ENCODE measurements at places on chromosomes 6 and 20.

DNA sequence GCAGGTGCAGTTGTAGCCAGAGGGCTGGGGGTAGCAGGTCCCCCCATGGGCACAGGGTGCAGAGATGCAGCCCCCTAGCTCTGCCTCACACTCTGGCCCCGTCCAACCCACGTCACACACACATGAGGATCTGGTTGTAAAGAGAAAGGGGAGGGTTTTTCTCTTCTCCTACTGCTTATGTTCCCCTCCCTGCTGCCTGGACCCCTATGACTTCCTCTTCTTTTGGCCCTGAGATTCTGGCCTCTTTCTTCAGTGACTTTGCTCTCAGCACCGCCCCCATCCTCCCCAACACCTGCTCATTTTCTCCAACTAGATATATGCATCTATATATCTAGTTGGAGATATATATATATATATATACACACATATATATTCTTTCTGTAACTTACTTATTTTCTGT lies 9.7 kb downstream of the NOTCH4 start:
- no peak for DNase-seq

- no peak for DNase-seq
Measured at GRCh38 chr6:74091794-74092157, 395.8 kb downstream of the CD109 start.

DNA sequence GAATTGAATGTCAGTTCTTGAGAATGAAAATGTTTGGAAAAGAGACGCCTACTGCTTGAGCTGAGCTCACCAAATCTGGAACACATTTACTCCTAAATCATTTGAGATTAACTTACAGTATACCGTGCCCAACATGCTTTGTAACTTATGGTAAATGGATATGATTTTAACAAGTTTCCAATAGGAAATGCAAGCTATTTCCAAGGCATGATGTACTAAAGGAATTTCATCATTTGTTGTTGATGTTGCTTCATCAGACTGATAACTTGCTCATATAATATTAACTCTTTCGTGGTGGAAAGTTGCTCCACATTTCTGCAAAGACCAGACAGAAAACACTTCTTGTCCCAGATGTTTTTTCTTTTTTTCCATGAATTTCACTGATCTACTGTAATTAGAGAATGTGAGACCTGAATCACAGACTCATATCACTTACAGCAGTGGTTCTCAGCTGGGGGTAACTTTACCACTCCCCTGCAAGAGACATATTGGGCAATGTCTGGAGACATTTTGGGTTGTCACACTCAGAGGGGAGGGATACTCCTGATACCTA lies 116.6 kb upstream of the TRAF3IP2 start:
- peak; percentile 72 for DNase-seq

GRCh38 chr6:162856885-162857284 lies 129.1 kb downstream of the PACRG start:
- peak; percentile 61 for DNase-seq

DNA sequence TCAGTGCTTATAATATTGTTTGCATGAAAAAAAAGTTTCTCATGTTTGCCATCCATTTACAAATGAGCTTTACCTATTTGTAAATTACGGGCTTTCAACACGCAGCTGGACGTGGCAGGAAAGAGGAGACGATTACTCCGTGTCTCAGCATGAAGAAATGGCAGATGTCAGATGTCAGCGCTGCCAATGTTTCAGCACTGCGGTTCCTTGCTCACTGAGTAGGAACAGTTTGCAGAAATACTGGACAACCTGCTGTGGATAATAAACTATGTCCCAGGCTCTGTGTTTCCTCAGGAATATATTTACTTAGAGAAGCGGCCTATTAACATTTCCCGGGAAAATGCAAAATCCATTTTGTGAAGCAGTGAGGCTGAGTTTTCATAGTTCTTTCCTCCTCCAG lies 22.7 kb downstream of the RAMACL start:
- DNase-seq = no peak

DNA sequence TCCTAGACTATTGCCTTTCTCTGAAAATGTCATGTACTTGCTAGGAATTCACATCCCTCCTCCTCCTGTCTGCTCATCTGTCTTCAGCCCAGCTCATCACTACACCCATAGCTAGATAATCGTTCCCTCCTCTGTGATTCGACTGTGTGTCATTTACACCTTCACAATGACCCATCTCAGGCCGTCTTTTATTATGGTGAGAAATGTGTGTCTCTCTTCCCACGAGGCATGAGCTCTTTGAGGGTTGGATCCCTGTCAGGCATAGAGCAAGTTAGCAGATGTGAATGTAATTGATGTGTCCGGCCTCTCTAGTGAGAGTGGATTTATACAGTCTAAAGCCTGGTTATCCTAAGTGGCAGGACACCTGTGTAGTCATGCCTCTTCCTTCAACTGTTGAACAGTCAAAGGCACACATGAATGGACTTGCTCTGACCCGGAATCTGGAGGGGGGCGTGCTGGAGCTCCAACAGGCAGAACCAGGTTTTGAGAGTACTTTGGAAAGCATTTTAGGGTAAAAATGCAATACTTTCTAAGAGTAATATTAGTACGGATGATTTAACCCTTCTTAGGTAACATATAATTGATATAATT lies 182.1 kb downstream of the UTRN start:
- DNase-seq = no peak

DNA sequence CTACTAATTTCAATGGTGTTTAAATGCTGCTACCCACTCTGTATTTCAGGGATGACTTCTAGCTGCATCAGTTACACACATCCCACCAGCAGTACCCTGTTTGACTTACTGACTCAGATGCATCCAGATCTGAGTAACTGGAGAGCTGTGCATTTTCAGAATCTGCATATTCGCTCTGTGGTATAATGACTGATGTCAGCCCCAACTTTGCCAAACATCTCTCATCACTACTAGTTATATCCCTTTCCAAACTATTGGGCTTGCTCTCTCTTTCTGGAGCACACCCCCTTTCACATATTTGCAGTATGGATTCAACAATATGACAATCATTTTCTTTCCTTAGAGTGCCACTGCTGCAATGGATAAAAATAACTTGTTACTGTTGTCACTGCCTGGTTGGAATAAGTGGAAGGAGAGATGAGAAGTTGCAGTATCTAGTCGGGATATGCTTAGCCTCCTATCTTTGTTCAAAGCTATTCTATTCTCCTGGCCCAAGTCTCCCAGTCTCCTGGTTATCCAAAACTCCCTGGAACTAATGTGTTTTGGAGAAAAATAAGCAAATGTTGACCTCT lies 3.3 kb upstream of the RSPO3 start:
- no peak for DNase-seq

GRCh38 chr6:105733556-105734162 lies 330.8 kb upstream of the PREP start:
- DNase-seq = no peak

DNA sequence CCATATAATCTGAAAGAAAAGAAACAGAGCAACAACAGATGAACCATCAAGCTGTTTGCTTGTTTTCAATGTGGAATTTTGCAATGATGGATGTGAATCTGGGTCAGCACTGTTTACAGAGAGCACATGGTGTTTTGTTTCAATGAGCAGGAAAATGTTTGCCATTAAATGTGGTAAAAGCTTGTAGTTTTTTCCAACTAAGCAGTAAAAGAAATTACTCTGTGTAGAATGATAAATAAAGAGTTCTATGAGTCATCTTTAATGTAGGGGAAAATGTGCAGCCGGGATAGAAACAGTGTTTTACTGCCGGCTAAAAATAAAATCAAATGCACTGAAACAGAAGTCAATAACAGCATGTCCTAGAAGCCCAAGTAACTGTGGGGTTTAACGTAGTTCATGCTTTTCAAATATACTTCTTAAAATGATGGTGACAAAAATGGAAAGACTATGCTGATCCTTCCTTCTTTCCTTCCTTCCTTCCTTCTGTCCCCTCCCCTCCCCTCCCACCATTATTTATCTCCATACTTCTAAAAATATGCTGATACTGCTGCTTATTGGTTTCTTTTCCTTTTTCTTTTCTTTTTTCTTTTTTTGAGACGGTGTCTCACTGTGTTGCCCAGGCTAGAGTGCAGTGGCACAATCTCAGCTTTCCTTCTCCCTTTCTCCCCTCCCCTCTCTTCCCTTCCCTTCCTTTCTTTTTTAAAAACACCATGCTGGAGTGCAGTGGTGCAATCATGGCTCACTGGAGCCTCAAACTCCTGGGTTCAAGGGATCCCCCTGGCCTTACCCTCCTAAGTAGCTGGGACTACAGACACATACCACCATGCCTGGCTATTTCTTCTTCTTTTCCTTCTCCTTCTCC lies 6.3 kb upstream of the NAA20 start:
- DNase-seq = peak; percentile 53

DNA sequence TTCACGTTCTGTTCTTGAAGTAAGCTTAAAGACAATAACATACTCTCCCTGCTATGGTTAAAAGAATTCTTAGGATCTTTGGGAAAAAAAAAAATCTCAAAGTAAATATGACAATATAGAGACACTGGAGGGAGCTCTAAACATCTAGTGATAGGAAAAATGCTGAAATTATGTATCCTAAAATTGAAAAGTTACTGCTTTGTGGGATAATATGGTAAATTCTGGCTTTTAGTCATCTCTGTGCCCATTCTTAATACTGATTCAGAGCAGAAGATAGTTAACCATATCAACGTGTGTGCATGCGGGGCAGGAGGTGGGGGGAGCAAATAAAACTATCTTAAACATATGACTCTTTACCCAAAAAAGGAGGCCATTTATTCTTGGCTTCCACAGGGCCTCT lies 165.4 kb downstream of the GMPR start:
- DNase-seq = no peak

DNA sequence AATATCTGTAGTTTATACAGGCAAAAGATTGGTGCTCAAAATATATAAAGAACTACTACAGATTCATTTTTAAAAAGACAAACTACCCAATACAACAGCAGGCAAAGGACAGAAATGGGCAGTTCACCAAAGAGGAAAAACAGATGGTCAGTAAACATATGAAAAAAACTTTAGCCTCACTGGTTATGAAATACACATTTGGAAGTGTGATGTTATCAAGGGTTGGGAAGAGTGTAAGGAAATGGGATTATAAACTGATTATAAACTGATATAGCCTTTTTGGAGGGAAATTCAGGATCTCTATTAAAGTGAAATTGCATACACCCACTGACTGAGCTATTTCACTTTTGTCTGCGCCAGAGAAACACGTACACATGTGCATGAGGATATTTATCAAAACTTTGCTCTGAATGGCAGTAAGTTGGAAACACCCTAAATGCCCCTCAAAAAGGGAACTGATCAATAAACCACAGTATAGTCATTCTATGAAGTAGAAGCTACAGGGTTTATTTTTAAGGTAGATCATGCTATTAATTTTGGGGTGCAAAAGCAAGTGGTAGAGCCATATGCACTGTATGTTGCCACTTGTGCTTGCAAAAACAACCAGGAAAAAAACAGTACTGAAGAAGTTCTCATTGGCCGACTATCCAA lies 32.2 kb upstream of the ARFGEF2 start:
- no peak for DNase-seq

DNA sequence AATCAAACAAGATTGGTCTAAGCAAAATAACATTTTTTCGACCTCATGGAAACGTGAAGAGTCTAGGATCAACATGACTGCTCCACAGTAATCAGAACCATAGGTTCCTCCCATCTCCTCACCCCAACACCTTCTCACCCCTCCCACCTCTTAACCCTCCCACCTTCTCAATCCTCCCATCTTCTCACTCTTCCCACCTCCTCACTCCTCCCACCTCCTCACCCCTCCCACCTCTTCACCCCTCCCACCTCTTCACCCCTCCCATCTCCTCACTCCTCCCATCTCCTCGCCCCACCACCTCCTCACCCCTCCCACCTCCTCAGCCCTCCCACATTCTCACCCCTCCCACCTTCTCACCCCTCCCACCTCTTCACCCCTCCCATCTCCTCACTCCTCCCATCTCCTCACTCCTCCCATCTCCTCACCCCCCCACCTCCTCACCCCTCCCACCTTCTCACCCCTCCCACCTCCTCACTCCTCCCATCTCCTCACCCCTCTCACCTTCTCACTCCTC lies 567.4 kb downstream of the C6orf118 start:
- DNase-seq = no peak

DNA sequence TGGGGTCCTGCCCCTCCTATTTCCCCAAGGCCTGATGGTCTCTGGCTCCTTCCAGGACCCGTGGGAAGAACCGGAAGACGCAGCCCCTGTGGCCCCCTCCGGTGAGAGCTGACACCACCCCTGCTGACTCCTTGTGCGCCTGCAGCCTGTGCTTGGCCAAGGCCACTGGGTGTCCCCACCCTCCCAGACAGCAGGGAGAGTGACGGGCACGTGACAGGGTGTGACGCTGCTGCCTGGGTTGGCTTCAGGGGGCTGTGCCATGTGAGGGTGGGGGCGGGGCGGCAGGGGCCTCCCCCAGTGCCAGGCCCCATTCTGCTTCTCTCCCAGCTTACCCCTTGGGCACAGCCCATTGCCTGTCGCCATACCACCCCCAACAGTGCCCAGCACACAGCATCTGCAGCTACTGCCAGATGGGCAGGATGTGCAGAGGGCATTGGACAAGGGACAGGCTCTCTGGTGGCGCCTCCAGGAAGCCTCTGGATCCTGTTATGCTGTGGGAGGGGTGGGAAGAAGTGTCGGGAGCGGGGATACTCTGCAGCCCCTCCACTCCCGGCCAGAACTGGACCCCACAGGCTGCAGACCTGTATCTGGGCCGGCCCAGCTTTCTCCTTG lies 2.9 kb downstream of the BIRC7 start:
- DNase-seq = no peak

- no peak for DNase-seq
Measured at GRCh38 chr6:162726947-162727321, 632 bp downstream of the PRKN start.

- no peak for DNase-seq
Measured at GRCh38 chr6:146805546-146806325, 207.0 kb downstream of the ADGB start.

GRCh38 chr20:64119301-64119680 lies 11.9 kb upstream of the NPBWR2 start:
- no peak for DNase-seq

DNA sequence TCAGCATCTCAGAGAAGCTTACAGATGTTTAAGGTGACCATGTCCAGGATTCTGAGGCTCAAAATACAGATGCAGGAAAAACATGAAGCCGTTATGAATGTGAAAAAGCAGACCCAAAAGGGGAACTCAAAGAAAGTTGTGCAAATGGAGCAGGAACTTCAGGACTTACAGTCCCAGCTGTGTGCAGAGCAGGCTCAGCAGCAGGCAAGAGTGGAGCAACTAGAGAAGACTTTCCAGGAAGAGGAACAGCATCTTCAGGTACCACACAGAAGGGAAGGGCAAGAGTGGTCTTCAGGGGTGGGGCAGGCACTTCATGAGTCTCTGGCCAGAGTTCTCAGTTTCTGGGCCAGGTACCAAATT lies 15.2 kb downstream of the RNF8 start:
- no peak for DNase-seq
